ENCODE measurements at places on chromosomes 3 and 15. TPM values are rescaled to one million over a fixed set of nuclear protein-coding genes. Genes with fewer than 3 reads are reported as not detected.

The ENTPD3 gene
- total RNA-seq = not detected

The CIDEC gene
- total RNA-seq = not detected

The SLC22A14 gene
- 0.22 TPM for total RNA-seq

The NCK1 gene
- 37.2 TPM for total RNA-seq

The LARP6 gene
- total RNA-seq = not detected

The GLCE gene
- total RNA-seq = 4.1 TPM

GRCh38 chr3:106566277-106566676, 697.5 kb upstream of the CBLB start:
- no peak for DNase-seq
- H3K36me3 ChIP-seq = peaks cover 1% of the 10 kb centered on the region
- H3K4me3 ChIP-seq = no peak overlapping the region
- H3K27me3 ChIP-seq = peaks cover 6% of the 10 kb centered on the region
- peaks cover 1% of the 10 kb centered on the region for H3K4me1 ChIP-seq

DNA sequence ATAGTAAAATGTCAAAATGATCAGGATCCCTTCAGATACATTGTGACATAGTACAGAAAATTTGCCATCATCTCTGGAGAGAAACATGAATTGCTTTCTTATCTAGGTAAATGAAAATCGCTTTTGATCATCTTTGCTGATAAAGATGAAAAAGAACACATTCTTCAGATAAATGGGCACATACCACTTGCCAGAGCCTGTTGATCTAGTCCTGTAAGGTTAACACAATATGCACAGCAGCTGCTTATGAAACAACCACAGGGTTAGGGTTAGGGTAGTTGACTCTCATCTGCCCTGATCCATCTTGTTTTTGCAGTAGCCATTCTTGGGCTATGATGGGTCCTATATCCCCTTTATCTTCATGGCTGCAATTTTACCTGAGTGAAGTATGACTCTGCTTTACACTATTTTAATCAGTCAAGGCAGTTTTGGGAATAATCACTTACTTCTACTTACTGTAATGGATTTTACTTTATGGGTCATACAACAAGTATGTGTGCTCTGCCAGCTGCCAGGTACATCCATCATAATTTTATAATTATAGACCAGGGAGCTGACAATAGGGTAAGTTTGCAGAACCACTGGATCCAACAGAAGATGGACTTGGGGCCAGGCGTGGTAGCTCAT, 12.6 kb upstream of the SPINK8 start:
- DNase-seq = no peak
- no peak overlapping the region for H3K4me3 ChIP-seq
- H3K4me1 ChIP-seq = no peaks in the 10 kb centered on the region
- H3K27ac ChIP-seq = no peak overlapping the region
- no peaks in the 10 kb centered on the region for H3K36me3 ChIP-seq
- H3K27me3 ChIP-seq = peaks cover 12% of the 10 kb centered on the region

DNA sequence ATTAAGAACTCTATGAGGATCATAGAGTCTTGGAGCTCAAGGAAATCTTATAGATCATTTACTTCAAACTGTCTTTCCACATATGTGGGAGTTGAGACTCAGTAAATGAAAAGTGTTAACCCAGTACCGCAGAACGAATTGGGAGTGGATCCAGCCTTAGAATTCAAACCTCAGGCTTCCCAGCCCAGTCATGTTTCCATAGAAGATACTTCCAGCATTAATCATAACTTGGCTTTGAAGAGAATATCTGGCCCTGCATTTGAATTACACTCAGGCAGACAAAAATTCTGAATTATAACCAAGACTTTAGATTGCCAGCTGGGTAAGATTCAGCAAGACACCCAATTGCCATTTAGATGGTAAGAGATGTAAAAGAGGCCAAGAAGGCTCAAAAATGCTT, 972.0 kb downstream of the TUSC7 start:
- H3K27ac ChIP-seq = no peak overlapping the region
- H3K4me3 ChIP-seq = no peak overlapping the region
- DNase-seq = no peak
- no peaks in the 10 kb centered on the region for H3K36me3 ChIP-seq

DNA sequence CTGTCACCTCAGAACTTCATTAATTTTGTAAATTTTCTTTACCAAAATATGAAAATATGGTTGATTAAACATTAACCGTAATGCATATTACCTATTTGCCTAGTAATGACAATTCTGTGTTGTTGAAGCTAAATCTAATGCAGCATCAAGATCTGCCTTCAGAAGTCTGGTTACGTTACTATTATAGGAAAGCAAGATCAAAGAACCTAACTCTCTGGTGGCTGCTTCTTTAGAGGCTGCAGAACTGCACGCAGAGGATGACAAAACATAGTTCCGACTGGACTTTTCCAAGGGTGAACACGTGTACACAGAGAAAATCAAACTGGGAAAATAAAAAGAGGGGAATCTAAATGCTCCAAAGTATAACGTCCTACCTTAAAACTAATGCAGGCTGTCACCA, 20.5 kb downstream of the CD47 start:
- peak overlapping the region; percentile 26 for H3K27ac ChIP-seq
- peaks cover 50% of the 10 kb centered on the region for H3K4me1 ChIP-seq
- no peak overlapping the region for H3K4me3 ChIP-seq

GRCh38 chr3:79968418-79968817, 200.6 kb upstream of the ROBO1 start:
- no peaks in the 10 kb centered on the region for H3K27me3 ChIP-seq
- H3K27ac ChIP-seq = no peak overlapping the region
- H3K4me1 ChIP-seq = no peaks in the 10 kb centered on the region
- no peak for DNase-seq
- no peak overlapping the region for H3K4me3 ChIP-seq

DNA sequence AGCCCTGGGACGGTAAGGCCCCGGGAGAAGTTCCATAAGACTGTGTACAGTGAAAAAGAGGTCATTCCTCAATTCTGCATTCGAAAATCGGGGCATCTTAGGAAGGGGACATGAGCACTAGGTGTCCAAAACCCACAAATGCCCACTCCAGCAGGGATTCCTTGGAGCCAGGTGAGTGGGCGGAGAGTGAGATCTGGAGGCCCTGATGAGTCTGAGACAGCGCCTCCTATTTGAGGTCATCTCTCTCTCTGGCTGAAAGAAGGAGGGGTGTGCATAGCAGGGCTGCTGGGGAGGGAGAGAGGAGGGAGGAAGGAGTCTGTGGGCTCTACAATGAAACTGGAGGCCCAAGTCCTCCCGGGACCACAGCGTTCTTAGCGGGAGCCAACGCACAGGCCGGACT, 38.1 kb upstream of the LACTB start:
- DNase-seq = no peak
- peaks cover 8% of the 10 kb centered on the region for H3K27me3 ChIP-seq
- no peaks in the 10 kb centered on the region for H3K4me1 ChIP-seq
- no peak overlapping the region for H3K27ac ChIP-seq
- no peak overlapping the region for H3K4me3 ChIP-seq

DNA sequence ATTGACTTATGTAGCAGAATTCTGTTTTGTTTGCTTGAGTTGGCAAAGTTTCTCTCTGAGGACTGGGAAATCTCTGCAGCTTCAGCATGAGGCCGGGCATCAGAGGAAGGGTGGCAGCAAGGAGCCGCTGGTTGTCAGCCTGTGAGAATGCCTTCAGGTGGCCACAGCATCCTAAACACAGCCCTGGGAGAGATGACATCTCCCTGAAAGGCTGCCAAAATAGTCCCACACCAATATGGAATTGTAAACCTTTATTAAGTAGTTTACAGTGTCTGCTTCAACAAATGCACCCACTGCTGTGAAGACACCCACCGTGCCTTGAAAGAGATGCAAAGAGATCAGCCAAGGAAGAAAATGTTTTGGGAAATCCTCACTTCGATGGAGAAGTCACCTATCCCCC, 609.7 kb upstream of the ARRDC4 start:
- H3K36me3 ChIP-seq = no peaks in the 10 kb centered on the region
- DNase-seq = no peak
- no peaks in the 10 kb centered on the region for H3K4me1 ChIP-seq

- H3K4me1 ChIP-seq = no peaks in the 10 kb centered on the region
- H3K4me3 ChIP-seq = no peak overlapping the region
- H3K27ac ChIP-seq = no peak overlapping the region
- H3K27me3 ChIP-seq = no peaks in the 10 kb centered on the region
Observed at GRCh38 chr3:60142009-60142408, 1092.2 kb upstream of the CFAP20DC start.

Measured in activated naive CD8-positive, alpha-beta T cell treated with anti-CD3 and anti-CD28 coated beads, Interleukin-2, amount 10 ng/mL, durations not matched to agents 7 days and 5 days (primary cell).